ENCODE measurements at places on chromosomes 13 and 19.

DNA sequence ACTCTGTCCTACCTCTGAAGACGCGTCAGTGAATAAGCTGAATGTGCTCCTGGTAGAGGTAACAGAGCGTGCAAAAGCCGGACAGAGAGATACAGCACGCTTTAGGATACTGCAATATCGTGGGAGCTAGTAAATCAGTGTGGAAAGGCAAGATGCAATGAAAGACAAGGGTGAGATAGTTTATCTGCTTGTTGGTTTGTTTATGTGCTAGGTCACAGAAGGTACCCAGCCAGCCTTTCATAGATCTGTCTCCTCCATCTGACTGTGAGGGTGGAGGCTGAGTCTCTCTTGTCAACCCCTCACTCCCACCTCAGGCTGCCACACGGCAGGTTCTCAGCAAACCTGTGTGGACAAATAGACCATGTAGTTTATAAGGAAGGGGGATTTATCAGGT, 904 bp upstream of the GIPC1 start:
- no peak for DNase-seq

GRCh38 chr19:10998045-10998533, 37.3 kb downstream of the SMARCA4 start:
- DNase-seq: no peak

- no peak for DNase-seq
Measured at GRCh38 chr13:42977219-42977659, 14.8 kb downstream of the EPSTI1 start.

- no peak for DNase-seq
Measured at GRCh38 chr19:13138916-13139198, 11.3 kb downstream of the STX10 start.

Measured in H7 (cell line).